ENCODE measurements at places on chromosomes 11 and 22.

- DNase-seq, result no peak
Measured at GRCh38 chr22:31901388-31902137, 42.8 kb upstream of the YWHAH start.

GRCh38 chr11:12179019-12179418, 68.6 kb downstream of the MICAL2 start:
- DNase-seq, result no peak

- no peak for DNase-seq
Measured at GRCh38 chr11:118109231-118109630, 22.5 kb upstream of the SMIM35 start.

DNA sequence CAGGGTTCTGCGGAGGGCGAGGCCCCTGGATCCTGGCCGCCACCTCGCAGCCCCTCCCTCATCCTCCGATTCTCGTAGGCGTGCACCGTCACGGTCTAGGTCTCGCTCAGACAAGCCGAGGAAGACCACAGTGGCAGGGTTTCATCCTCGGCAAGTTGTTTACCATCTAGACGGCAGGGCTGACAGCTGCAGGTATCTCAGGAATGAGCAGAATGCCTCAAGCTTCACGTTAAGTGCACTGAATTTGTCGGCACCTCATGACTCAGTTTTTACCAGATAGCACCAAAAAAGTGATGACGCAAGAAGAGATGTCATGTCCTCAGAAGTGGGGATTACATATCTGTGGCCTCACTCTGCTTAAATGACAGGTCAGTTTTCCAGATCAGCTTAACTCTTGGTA, 35.1 kb downstream of the WT1 start:
- no peak for DNase-seq

GRCh38 chr11:3203221-3204043, 15.2 kb downstream of the MRGPRG start:
- DNase-seq, result no peak

- DNase-seq, result no peak
Measured at GRCh38 chr11:127268521-127268920, 268.0 kb upstream of the KIRREL3 start.

- DNase-seq, result no peak
Measured at GRCh38 chr11:1230456-1231395, 7.9 kb downstream of the MUC5B start.

DNA sequence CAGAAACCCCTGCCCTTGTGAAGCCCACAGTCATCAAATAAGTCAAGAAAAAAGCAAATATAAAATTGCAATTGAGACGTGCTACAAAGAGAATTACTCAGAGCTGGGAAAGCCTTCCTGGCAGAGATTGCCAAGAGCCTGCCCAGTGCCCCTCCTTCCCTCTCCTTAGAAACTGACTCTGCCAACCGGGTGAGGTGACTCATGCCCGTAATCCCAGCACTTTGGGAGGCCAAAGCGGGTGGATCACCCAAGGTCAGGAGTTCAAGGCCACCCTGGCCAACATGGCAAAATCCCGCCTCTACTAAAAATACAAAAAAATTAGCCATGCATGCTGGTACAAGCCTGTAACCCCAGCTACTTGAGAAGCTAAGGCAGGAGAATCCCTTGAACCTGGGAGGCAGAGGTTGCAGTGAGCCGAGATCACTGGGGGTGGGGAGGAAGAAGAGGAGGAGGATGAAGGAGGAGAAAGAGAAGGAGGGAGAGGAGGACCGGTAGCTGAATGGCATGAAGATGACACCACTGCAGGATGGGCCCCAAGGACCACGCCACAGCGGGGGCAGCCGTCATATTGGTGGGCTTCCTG, 76.1 kb upstream of the RTL6 start:
- DNase-seq, result no peak

- DNase-seq, result no peak
Measured at GRCh38 chr11:14323118-14323676, 35.8 kb downstream of the RRAS2 start.

DNA sequence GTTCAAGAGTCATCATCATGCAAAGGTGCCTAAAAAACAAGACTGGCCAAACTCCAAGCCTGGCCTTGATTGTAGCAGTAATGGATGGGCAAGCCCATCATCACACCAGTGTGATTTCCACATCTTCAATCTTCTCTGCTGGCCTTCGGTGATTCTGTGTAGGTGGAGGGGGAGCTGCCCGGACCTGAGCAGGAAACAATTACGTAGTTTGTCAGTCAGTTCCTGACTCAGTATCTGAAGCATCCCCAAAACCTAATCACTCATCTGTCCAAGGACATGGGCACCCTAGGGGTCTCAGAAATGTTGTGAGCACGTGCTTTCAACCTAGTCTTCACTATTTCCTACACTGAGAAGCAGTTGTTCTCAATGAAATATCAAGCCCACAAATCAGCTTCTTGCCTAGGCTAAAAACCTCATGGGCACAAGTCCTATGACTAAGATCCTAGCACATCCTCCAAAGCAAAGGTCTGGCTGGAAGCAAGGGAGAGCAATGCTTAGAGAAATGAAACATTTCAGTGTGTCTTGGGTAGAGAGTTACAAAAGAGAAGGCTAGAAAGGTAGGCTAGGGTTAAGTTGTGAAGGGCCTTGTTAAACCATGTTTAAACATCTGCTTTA, 24.6 kb downstream of the ATG16L2 start:
- no peak for DNase-seq

DNA sequence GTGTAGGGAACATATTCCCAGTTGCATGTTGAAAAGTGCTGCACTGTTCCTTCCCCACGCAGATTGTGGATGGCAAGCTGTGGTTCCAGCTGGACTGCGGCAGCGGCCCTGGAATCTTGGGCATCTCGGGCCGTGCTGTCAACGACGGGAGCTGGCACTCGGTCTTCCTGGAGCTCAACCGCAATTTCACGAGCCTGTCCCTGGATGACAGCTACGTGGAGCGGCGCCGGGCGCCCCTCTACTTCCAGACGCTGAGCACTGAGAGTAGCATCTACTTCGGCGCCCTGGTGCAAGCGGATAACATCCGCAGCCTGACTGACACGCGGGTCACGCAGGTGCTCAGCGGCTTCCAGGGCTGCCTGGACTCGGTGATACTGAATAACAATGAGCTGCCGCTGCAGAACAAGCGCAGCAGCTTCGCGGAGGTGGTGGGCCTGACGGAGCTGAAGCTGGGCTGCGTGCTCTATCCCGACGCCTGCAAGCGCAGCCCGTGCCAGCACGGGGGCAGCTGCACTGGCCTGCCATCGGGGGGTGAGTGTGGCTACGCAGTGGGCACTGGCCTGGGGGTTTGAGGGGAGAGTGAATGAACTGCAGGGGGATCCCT, 102.7 kb upstream of the MTNR1B start:
- DNase-seq, result no peak

DNA sequence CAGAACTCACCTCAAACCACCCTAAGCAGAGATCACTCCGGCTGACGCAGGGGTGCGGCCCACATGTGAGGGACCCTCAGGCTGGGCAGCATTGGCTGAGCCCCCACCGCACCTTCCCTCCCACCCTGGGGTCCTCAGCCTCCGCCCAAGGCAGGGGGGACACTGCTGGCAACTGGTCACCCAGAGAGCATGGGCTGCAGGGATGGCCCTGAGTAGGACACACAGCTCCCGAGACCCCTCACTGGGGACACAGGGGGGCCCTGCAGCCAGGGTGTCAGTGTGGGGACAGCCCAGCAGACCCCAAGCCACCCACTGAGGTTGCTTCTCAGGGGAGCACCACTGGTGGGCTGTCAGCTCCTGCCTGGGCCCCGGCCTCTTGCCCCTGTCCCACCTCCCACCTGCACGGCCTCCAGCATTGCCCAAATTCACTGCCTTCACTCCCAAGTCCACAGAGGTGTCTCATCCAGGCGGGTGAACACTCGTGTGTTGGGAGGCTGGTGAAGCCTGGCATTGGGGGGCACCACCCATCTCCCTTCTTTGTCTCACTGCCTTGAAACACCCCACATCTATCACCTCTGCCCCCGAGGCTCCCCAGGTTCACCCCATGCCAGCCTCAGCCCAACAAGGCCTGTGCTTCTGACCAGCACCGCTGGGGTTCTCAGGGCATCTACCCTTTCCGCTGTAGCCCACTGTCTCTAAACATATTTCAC, 4.7 kb downstream of the C11orf21 start:
- DNase-seq, result no peak

DNA sequence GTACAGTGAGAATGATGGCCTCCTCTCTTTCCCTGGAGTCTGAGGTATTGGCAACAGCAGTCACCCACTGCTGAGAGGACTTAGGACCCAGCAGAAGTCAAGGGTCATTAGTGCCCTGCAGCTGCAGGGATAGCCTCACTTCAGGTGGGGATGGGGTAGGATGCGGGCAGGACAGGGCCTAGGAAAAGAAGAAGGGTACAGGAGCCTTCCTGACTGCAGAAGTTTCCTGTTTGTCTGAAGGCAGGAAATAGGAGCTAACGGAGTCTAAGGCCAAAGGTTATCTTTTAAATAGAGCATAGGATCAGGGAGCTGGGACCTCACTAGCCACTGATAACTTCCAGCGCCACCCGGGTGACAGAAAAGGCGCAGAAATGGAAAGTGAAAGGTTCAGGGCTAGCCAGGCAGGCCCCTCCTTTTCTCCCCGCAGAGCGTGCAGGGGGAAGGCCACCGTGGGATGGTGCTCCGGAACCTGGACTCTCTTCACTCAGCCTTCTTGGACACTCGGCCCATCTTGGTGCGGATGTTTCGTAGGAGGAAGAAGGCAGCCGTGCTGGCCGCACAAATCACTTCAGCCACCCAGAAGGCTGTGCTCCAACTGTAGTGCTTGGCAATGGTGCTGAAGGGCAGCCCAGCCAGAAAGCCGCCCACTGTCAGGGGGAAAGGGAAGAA, 6.0 kb downstream of the TRAPPC4 start:
- DNase-seq, result no peak

- DNase-seq, result no peak
Measured at GRCh38 chr11:93271596-93271995, 58.9 kb upstream of the DEUP1 start.

DNA sequence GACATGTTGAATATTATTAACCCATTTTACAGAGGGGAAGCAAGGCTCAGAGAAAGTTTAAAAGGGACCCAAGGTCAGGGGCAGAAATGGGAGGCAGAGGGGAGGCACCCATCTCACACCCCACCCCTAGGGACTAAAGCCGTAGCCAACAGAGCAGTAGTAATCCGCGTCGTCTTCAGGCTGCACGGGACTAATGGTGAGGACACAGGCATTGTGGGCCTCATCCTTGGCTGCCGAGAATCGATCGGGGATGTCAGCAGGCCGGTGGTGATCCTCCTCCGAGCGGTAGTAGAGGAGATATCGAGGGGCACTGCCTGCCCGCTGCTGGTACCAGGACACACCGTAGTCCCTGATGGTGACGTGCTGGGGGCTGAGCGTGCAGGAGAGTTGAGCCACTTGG, 1.5 kb downstream of the VPREB3 start:
- DNase-seq, result no peak

GRCh38 chr11:14980854-14981253, 8.7 kb upstream of the CALCA start:
- DNase-seq, result no peak

DNA sequence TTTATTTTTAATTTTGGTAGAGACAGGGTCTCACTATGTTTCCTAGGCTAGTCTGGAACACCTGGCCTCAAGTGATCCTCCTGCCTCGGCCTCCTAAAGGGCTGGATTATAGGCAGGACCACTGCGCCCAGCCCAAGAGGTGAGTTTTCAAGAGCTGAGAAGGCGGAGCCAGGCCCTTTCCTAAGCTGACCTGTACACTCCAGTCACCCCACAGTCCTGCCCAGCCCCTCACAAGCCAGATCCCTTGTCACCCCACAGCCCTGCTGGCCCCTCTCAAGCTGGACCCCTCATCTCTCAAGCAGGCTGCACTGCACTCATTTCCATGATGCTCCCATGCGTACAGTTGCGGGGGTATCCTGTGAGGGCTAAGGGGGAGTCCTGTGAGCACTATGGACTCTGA, 2.9 kb downstream of the DENND6B start:
- DNase-seq, result no peak

- DNase-seq, result no peak
Measured at GRCh38 chr11:2586087-2586792, 113.6 kb downstream of the KCNQ1OT1 start.

- no peak for DNase-seq
Measured at GRCh38 chr22:40218152-40218551, 40.4 kb downstream of the TNRC6B start.

GRCh38 chr11:61121917-61122316, 19.6 kb downstream of the CD5 start:
- DNase-seq, result no peak

- no peak for DNase-seq
Measured at GRCh38 chr22:44889255-44889878, 120.4 kb downstream of the PHF21B start.

DNA sequence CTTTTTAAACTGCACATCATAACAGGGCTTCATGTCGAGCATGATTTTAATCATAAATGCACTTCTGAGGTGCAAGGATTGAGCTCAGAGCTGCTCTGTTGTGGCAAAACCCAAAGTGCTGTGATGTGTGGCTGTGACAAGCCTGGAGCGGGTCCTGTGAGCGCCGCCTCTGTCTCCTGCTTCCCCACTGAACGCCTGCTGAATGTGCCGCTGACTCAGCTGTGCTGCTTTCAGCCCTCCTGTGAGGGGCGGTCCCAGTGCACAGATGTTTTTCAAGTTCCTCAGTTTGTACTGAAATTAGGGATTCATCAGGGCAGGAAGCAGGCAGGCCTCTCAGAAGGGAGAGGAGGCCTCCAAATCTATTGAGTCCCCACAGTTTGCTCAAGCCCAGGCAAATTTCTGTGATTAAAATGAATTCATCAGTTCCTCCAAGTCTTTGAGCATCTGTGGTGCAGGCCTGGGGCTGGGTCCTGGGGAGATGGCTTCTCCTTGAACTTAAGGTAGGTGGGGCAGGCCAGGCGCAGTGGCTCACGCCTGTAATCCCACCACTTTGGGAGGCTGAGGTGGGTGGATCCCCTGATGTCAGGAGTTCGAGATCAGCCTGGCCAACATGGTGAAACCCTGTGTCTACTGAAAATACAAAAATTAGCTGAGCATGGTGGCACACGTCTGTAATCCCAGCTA, 3.0 kb upstream of the GTSE1 start:
- no peak for DNase-seq

DNA sequence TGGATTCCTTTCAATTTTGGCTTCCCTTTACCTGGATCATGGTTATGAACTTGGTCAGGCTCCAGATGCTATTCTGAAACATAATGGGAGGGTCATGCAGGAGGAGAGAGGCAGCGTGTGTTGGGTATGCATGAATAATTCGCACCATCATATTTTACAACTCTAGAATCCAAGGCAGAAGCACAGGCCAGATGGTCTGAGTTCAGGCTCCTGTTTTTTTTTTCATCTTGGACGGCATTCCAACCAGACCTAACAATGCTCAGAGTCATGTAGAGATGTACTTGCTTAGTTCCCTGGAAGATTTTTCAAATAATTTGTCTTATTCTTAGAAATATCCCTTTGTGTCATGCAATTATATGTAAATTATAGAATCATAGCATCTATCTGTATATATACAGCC, 393.5 kb downstream of the JRKL start:
- DNase-seq, result no peak

DNA sequence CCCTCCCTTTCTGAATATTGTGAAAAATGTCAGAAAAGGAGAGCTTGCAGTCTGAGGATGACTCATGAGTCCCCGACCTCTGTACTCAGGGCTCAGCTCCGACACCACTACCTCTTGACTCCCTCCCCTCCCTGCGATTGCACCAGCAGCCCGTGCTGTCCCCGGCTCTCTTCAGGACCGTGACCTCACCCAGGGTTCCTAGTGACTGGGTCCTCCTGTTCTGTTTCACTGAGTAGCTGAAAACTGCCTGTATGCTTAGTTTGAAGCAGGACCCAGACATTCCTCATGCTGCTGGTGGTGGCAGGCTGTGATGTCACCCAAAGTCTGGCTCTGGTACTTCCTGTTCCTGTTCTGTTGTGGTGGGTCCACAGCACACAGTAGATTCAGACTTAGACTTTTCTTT, 11.7 kb downstream of the PHRF1 start:
- DNase-seq, result peak; percentile 41
